Tongue (tissue), 3 donors: ENCODE measurements at places on chromosomes 1 and 21.
A peak's percentile ranks its signal among the peaks of the same experiment; 100 is the strongest.

- DNase-seq, result no peak
Observed at GRCh38 chr1:228898582-228898992, 163.3 kb downstream of the RHOU start.

DNA sequence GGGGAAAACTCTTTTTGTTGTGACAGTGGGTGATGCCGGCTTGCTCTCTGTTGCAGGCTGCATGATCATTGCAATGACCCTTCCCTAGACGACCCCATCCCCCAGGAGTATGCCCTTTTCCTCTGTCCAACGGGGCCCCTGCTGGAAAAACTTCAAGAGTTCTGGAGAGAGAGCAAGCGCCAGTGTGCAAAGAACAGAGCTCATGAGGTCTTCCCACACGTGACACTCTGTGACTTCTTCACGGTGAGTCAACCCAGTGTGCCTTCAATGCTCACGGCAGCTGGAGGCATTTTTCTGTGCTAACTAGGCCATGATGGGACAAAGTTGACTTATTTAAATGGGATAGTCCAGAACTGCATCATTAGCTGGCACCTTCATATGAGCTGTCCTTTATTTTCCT, 5.7 kb downstream of the UBASH3A start:
- DNase-seq, result no peak

DNA sequence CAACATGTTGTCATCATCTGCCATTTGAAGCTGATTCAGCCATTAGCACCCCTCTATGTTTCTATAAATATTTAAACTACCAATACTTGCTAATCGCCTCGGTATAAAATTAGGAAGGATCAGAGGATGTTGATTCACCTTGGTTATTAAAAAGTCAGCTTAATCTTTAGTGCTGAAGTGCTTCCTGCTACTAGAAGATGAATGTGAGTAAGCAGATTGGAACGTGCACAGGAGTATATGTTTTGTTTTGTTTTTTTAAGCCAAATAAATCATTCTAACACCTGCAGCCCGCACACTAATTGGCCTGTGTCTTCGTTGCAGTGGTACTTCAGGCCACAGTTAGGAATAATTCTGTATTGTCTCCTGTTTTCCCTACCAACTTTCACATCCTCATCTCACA, 485.7 kb downstream of the AJAP1 start:
- DNase-seq, result no peak

GRCh38 chr1:20483833-20484518, 2.0 kb downstream of the CAMK2N1 start:
- DNase-seq, result peak; percentile 14

DNA sequence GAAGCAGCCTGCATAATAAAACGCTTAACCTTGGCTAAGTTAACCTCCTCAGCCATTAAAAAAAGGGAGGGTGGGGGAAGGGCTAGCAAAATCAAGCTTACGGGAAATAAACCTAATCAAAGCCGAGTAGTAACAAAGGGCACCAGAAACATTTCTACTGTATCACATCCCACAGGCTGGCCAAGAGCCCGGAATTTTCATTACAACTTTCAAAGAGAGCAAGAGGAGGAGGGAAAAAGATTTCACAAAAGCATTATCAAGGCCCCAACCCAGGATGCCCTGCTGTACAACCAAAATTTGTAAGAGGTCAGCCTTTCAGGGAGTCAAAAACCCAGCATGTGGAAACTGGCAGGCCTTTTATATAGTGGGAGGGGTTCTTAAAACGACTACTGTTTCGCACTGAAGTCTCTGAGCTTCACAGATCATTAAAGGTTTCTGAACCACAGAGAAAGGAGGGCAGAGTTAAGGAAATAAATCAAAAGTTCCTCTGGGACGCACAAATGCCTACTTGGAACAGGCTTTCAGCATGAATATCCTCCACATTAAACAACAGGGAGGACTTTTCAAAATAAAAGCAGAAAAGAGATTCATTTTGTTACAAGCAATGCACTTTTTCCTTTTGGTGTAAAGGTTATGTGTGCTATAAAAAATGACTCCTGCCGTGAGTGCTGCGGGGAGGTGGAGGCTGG, 90.4 kb downstream of the SLC45A1 start:
- peak; percentile 70 for DNase-seq

DNA sequence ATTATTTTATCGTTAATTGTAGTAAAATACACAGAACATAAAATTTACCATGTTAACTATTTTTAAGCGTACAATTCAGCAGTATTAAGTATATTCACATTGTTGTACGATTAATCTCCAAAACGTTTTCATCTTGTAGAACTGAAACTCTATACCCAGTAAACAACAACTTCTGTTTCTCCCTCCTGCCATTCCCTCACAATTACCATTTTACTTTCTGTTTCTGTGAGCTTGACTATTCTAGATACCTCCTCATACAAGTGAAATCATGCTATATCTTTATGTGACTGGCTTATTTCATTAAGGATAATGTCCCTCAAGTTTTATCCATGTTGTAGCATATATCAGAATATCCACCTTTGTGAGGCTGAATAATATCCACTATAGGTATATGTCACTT, 156.8 kb downstream of the ST6GALNAC3 start:
- no peak for DNase-seq

DNA sequence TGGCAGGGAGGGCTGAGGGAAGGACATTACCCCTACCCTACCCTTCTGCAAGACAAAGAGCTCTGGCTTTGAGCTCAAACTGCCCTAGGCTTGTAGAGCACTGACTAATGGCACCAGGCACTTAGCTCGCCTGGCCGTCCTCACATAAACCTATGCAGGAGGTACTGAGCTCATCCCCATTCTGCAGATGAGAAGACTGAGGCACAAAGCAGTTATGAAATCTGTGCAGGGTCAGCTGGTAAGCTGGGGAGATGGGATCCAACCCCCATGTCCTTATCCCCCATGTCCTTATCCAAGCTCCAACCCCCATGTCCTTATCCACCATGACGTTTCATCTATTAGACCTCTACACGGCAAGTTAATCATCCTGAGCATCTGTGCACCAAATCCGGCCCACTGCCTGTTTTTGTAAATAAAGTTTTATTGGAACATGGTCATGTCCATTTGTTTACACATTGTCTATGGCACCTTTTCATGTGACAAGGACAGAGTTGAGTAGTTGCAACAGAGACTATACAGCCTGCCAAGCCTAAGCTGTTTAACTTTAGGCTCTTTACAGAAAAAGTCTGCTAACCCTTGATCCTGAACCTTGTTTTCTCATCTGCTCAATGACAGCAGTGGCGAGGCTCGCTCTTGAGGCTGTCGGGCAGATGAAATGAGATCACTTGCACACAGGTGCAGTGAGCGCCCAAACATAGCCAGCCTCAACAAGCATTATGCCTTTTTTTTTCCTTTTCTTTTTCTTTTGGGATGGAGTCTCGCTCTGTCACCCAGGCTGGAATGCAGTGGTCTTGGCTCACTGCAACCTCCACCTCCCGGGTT, 86.8 kb downstream of the FBXO2 start:
- DNase-seq, result no peak

GRCh38 chr1:192524223-192524622, 51.4 kb upstream of the RGS1 start:
- peak; percentile 22 for DNase-seq

DNA sequence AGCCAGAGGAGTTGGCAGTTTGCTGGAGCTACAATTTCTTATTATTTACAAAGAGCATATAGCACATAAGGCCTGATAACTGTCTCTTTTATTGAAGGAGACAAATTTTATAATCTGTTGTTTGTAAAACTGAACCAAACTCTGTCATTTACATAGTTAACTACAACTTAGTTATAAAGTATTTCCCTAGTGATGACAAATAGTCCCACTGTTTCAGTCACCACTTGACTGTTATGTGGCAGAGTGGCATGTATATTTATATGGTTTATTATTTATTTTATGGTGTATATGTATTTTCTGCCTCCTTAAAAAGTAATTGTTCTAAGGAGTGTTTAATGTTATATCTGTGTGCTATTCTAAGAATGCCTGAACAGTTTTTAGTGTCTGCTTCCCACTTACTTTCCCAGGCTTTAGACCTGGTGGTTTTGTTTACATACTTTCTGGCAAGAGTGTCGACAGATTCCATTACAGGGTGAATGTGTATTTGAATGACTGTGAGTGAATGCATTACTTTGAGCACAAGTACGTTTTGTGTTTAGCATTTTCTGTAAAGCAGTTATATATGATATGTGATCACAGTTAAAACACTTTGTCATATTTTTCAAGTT, 10.0 kb downstream of the TSEN15 start:
- peak; percentile 40 for DNase-seq

- no peak for DNase-seq
Observed at GRCh38 chr1:206753141-206753540, 17.4 kb upstream of the IL19 start.

DNA sequence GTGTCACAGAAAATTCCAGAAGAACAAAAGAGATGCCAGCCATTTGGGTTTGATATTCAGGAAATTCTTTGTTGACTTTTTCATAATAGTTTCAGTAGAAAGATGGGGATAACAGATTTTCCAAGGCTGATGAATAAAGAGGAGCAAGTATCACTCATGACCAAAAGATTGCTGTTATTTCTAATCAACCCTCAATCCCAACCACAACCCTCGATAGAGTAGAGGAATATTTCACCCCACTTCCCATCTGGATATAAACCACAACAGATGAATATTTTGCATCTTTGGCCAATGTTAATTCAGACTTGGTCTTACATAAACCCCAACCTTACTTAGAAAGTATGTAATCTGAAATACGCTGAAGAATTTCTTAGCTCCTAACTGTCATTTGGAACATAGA, 232.4 kb downstream of the SEC16B start:
- no peak for DNase-seq

- no peak for DNase-seq
Observed at GRCh38 chr21:38448671-38449385, 49.4 kb downstream of the ERG start.

DNA sequence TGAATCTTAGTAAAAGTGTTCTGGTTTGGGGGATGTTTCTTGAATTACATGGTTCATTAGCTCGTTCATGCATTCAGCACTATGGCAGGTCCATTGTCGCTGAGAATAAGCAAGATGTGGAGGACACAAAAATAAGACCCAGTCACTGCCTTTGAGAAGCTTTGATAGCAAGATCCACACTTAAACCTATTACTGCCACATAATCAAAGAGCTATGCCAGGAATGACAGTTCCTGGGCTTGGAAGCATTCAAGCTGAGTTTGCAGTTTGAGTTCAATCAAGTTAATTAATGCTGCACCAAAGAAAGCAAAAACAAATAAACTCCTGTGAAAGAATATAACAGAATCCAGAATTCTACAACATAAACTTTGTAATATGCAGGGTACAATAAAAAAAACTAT, 131.8 kb downstream of the MIS18A start:
- DNase-seq, result no peak

GRCh38 chr1:61482170-61482734, 242.7 kb downstream of the TM2D1 start:
- peak; percentile 32 for DNase-seq

- DNase-seq, result no peak
Observed at GRCh38 chr1:8184301-8184700, 133.6 kb upstream of the SLC45A1 start.

- no peak for DNase-seq
Observed at GRCh38 chr21:37770461-37770860, 145.8 kb downstream of the KCNJ6 start.

DNA sequence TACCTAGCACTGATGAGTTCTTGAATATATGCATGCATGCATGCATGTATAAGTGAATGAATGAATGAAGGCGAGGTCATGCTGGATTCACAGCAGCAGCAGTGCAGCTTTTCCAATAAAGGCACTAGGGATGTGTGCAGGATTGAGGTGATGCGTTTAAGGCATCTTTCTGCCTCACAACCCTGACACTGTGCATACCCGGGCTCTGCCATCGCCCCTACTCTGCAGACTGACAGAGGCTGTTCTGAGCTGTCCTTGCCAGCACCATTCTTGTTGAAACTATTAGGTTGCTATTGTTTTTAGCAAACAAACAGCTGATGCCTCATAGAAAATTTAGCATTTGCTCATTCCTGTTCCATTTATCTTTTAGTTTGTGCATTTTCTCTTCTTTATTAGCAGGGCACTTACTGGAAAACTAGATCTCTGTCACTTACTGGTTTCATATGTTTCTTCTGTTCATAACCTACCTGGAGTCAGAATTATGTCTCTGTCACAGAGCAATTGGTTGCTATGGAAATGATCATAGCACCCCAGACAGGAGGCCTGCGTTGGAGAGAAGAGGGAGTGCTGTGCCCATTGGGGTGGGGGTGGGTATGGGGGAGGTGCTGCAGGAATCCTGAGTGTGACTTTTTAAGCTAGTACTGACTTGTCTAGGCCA, 79.0 kb downstream of the CD58 start:
- DNase-seq, result no peak

GRCh38 chr1:3580231-3580630, 31.1 kb downstream of the MEGF6 start:
- no peak for DNase-seq

- DNase-seq, result peak; percentile 69
Observed at GRCh38 chr1:6600410-6601048, 2.1 kb downstream of the KLHL21 start.

GRCh38 chr1:8476006-8476405, 158.1 kb downstream of the SLC45A1 start:
- no peak for DNase-seq

DNA sequence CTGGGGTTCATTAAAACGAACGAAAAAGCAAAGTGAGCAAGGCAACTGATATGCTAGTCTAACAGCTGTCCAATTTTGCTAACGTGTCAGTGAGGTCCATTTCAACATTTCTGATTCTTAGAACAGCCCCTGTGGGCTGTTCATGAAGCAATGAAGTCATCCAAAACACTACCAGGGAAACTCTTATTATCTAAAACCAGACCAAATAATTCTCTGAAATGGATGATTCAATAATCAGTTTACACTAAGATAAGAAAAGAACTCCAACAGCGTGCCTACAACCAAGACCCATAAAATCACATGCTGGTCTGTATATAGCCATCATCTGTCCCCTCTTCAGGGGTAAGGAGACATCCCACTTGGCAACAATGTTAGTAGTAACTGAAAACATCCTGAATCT, 122.7 kb downstream of the TGFBR3 start:
- DNase-seq, result no peak

DNA sequence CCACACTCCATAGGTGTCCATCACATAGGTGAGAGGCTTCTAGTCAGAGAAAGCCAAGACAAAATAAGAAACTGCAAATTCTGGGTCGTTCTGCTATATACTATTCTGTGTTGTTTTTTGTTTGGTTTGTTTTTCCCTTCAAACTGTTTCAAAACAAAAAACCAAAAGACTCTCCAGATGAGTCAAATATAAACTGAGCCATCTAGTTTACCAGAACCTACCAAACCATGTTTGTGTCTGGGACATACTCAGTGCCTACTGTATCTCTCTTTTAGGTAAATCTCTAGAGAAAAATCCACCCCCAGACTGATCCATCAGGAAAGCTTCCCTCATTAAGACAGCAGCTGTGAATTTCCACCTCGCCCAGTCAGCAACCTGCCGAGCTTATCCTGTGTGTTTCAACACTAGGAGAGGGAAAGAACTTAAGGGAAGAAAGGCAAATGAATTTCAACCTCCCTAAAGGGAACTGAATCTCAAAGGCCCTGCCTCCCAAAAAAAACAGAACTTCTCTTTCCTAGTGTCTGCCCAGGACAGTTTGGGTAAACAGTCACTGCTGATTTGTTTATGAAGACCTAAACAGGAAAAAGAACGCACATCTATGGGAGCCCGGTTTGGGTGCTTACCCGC, 17.2 kb downstream of the PPT1 start:
- no peak for DNase-seq
